ENCODE measurements at places on chromosomes 2 and 18.

DNA sequence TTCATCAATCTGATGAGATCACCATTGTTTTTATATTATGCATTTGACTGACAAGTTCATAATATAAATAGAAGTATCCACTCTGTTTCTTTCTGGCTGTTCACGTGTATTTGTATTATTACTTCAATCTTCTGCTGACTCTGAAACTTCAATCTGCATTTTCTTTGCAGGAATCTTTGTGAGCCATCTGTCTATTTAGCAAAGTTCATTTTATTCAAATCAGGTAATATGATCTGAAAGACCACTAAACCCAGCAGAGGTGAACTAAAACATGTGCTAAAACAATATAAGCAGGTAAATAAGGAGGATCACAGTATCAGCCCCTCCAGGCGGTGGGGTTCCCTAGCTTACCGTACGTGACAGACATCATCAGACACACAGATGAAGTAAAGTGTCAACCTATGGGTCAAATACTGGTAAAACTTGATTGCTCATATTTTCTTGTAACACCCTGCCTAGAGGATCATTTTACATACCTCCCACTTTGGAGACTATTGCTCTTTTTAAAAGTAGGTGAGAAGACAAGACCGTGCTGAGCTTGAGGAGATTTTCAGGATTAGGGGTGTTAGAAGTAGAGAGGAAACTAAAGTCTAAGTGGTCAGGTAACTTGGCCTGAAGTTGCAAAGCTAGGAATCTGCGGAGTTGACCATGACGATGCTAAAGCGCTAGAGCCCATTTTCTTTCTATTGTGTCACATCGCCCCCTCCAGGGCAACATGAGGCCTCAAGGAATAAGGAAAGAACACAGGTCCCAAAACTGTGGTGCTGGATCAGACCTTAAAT, 9.0 kb downstream of the DTNB start:
- H3K36me3 ChIP-seq = no peaks in the 10 kb centered on the region
- H3K27ac ChIP-seq = no peak overlapping the region
- peak; percentile 17 for DNase-seq
- no peak overlapping the region for H3K4me3 ChIP-seq
- no peaks in the 10 kb centered on the region for H3K27me3 ChIP-seq

- H3K4me1 ChIP-seq = peaks cover 9% of the 10 kb centered on the region
- no peak overlapping the region for H3K4me3 ChIP-seq
- no peak overlapping the region for H3K27ac ChIP-seq
- DNase-seq = no peak
Observed at GRCh38 chr2:63831176-63831575, 10.5 kb upstream of the UGP2 start.

DNA sequence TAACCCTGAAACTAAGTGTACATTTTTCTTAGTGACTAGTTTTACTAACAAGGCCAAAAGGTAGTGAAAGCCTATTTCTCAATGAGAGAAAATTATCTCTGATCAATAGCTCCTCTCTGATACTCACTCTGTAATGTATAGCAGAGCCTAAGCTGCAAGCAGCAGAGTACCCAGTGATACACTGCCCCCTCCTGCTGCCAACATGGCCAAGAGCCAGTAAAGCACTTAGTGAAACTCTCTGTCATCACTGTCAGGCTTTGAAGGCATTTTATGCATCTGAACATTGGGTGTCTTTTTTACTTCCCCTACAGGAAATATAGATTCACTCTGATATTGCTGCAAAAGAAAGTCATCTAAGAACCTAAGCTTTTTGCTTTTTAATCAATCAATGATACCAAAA, 784.1 kb upstream of the CDH7 start:
- peaks cover 23% of the 10 kb centered on the region for H3K4me1 ChIP-seq
- H3K4me3 ChIP-seq = no peak overlapping the region
- peak; percentile 23 for DNase-seq
- no peaks in the 10 kb centered on the region for H3K27me3 ChIP-seq
- no peak overlapping the region for H3K27ac ChIP-seq
- H3K36me3 ChIP-seq = no peaks in the 10 kb centered on the region

DNA sequence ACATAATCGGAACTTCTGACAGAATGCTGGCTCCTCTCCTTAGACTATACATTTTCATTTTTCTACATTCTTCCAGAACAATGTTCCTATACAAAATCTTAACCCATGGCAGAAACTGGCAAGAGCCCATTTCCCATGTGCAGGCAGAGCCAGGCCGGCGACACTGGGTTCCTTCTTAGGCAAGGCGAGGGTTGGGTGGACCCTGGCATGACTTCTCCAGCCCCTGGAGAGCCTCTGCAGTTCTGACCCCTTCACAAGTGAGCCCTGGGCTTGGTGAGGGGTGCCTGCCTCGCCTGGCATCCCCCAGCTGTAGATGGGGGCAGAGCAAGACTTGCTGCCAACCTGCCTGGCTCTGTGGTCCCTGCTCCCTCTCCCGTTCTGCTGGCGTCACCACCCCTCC, 5.0 kb downstream of the GYPC start:
- DNase-seq = no peak
- peaks cover 100% of the 10 kb centered on the region for H3K4me1 ChIP-seq
- peaks cover 6% of the 10 kb centered on the region for H3K36me3 ChIP-seq
- peak overlapping the region; percentile 98 for H3K27ac ChIP-seq

DNA sequence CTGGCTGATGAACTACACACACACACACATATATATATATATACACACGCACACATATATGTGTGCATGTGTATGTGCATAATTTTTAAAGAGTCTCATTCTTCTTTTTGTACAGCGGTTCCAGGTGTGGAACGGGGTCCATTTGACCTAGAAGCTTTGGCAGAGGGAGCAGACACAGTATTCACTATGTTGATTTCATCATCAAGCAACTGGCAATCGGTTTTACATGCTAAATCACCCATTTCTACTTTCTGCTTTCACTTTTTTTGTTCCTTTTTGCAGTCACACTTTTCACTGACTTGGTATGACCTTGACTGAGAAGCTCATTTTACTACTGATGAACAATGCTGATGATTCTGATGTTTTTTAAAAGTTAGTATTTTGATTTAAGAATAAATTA, 63.0 kb upstream of the PGAP1 start:
- H3K27me3 ChIP-seq = no peaks in the 10 kb centered on the region
- H3K36me3 ChIP-seq = no peaks in the 10 kb centered on the region
- no peak for DNase-seq
- H3K4me3 ChIP-seq = no peak overlapping the region

GRCh38 chr2:88281302-88282217, 111.4 kb downstream of the THNSL2 start:
- H3K27me3 ChIP-seq = peaks cover 59% of the 10 kb centered on the region
- H3K4me3 ChIP-seq = no peak overlapping the region
- DNase-seq = no peak
- H3K36me3 ChIP-seq = no peaks in the 10 kb centered on the region
- H3K4me1 ChIP-seq = no peaks in the 10 kb centered on the region

DNA sequence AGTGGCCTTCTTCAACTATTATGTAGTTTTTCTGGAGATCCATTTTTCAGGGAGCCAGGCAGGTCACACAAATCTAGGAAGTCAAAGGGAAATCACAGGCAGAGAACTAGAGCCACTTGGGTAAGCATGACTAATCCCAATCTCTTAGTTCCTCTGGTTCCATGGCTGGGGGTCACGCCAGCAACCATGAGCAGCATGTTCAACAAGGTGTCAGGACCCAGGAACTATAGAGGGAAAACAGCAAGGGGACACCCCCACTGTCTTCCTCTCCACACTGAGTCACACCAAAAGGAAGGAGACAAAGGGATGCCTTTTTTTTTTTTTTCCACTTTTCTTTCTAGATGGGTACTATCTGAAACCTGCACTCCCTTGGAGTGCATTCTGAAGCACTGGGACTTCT, 250.9 kb downstream of the OTX1 start:
- no peak for DNase-seq
- H3K27ac ChIP-seq = no peak overlapping the region
- H3K36me3 ChIP-seq = peaks cover 52% of the 10 kb centered on the region
- no peaks in the 10 kb centered on the region for H3K4me1 ChIP-seq

All from left ventricle myocardium inferior (tissue), 1 donor.